ENCODE measurements at places on chromosomes 1 and 21.

GRCh38 chr1:169604781-169605560, 18.7 kb upstream of the F5 start:
- no peak for DNase-seq

- no peak for DNase-seq
Observed at GRCh38 chr1:9253453-9254105, 19.0 kb downstream of the H6PD start.

DNA sequence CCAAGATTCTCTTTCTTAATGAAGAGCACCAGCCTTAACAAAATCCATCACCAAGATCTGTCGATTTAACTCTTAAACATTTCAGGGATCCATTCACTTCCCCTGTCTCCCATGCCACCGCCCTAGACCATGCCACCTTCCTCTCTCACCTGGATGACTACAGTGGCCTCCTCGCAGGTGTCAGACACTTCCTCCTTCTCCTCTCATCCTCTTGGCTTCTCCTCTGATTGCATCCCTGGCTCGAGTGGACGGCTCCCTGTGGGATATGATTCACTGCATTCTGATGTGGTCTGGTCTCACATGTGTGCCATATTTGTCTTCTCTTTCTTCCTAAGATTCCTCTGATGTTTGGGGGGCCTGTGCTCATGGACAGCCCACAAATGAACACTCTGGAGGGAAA, 66.4 kb upstream of the KLHDC7A start:
- DNase-seq = no peak

DNA sequence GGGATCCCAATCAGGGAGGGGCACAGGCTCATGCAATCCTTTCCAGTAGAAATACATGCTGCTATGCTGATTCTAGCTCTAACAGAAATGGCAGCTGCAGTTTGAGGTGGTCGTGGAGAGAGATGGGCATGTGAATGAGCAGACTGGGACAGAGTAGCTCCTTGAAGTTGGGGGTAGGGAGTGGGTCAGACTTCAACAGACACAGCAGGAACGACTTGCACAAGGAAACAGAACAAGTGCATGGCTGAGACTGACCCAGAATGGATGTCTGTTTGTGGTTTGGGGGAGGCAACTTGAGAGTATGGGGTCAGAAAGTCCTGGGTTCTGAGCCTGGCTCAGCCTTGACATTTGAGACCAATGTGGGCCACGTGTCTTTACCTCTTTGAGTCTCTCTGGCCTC, 25.1 kb upstream of the TRABD2B start:
- no peak for DNase-seq

GRCh38 chr1:113057006-113057405, 16.0 kb upstream of the LRIG2 start:
- DNase-seq = no peak

GRCh38 chr1:164695956-164696665, 137.1 kb downstream of the PBX1 start:
- no peak for DNase-seq

DNA sequence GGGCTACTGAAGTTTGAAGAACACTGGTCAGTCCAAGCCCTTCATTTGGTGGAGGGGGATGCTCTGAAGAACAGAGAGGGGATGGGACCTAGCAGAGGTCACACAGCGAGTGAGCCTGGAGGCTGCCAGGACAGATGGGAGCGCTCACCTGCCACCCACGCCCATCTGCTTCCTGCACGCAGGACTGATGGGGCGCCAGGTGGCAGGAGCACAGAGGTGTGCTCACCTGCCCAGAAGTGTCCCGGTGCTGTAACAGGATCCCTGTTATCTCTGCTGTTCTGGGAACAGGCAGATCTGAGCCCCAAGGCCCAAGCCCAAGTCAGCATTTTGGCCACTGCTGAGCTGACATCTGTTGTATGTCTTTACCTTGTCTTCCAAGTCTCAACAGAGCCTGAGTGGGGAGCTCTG, 40.5 kb downstream of the EPHB2 start:
- DNase-seq = no peak

Data from stimulated activated CD4-positive, alpha-beta T cell treated with anti-CD3 and anti-CD28 coated beads, Interleukin-12 subunit alpha, Interleukin-12 subunit beta, amount 100 ng/mL, for 4 hours (primary cell).